ENCODE measurements at places on chromosomes 11 and 22.
A peak's percentile ranks its signal among the peaks of the same experiment; 100 is the strongest.

DNA sequence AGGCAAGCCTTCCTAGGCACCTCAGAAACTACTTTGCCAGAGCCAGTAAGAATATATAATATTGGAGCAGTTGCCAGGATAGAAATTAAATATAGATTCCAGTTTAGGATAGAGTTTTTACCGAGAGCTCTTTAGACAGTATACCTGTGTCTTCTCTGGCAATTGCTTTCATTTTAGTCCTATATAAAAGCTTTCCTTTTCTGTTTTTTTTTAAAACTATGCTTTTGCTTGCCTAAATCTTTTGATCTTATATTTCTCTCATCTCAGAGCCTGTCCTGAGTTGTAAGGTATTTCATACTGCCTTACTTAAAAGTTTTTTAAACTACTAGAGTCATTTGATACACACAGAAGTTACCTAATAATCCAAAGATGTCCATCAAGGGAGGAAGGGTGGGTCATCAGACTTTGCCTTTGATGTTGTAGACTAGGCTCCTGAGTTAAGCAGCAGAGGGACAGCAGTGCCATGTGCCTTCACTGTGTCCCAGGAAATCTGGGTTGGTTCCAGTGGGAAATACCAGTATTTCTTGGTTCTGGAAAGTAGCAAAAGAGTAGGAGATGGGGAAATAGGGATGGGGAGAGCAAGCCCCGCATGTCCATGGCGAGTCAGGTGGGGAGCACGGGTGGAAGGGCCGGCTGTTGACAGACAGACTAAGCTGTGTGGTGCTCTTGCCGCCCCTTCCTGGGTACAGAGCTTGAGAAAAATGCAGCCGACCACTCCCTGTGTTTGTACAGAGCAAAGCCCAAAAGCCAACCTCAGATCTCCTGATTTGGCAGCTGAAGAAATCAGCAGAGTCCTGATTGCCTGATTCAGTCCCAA lies 11.2 kb downstream of the MCAM start:
- DNase-seq = no peak

GRCh38 chr11:73384872-73385689 lies 8.9 kb downstream of the RELT start:
- peak; percentile 31 for DNase-seq

DNA sequence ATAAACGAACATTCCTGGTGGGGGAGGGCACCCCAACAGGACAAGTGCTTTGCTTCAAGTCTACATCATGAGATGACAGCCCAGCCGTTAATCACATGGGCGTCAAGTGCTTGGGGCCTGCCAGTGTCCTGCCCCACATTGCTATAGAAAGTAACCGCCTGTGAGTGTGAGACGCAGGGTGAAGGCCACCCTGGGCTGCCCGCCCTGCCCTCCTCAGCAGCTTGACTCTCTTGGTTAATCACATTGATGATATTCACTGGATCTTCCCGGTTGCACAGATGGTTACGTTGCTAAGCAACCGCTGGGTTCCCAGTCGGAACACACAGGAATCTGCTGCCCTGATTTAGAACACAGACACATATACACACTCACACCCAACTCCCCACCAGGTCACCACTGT lies 79.3 kb downstream of the CTTN start:
- DNase-seq = no peak

- DNase-seq = no peak
Observed at GRCh38 chr11:70460111-70460510, 61.8 kb downstream of the CTTN start.

GRCh38 chr11:56910046-56910773 lies 78.5 kb upstream of the OR5AK2 start:
- DNase-seq = no peak

GRCh38 chr22:29203488-29204454 lies 1.9 kb upstream of the EMID1 start:
- no peak for DNase-seq

GRCh38 chr11:540583-541432 lies 3.5 kb downstream of the LRRC56 start:
- no peak for DNase-seq

DNA sequence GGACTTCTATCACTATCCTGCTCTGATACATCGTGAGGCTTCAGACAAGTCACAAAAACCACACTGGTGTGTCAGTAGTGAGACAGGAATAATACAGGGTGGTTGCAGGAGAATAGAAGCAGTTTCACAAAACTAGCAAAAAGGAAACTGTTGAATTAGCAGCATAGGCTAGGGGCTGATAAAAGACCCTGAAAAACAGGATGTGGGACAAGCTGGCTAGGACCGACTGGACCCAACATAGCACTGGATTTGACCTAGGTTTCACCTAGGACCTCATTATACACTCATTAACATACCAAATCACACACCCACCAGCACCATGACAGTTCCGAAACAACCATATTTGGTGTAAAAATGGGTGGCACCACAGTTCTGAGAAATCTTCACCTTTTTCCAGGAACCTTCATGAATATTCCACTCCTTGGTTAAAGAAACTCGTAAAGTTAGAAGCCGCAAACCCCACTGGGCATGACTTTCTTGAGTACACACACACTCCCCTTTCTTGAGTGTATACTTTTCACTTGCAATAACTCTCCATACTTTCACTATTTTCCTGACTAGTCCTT lies 76.2 kb downstream of the SLC1A2 start:
- DNase-seq = no peak

GRCh38 chr22:48836673-48837340 lies 990.9 kb downstream of the BRD1 start:
- DNase-seq = no peak

GRCh38 chr11:95095858-95096587 lies 6.4 kb downstream of the ENDOD1 start:
- DNase-seq = peak; percentile 73

DNA sequence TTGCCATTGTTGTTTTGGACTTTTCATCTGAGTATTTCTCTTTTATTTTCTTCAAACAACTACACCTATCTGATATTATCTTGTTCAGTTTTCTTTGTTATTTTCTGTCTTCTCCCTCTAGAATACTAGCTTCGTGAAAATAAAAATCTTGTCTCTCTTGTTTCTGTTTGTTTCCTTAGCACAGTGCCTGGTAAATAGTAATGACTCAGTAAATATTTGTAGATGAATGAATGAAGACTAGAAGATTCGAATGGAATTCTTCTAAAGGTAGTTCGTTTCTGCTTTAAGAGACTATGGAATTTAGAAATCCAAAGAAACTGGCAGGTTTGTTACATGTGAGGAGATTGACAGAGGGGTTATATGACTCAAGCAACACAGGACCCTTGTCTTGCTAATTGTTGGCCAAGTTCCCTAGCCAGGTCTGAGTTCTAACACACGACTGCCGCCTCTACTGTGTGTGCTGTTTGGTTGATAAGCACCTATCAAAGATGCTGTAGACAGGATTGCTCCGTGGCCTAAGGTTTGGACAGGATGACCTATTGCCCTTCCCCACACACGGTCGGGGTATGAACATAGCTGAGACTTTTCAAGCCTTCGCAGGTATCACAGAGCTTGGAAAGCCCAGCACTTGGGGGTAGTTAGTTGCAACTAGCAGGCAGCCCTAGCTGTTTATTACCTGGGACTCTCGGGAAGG lies 831 bp upstream of the TMEM135 start:
- DNase-seq = peak; percentile 17
